Activated T-cell treated with anti-CD3 and anti-CD28 coated beads, Interleukin-2, amount 50 U/mL, for 24 hours (primary cell): ENCODE measurements at places on chromosomes 1 and 21.
A peak's percentile ranks its signal among the peaks of the same experiment; 100 is the strongest.

- H3K36me3 ChIP-seq = no peaks in the 10 kb centered on the region
- H3K27me3 ChIP-seq = peaks cover 6% of the 10 kb centered on the region
- no peak overlapping the region for H3K4me3 ChIP-seq
- no peak overlapping the region for H3K27ac ChIP-seq
- no peak for DNase-seq
- H3K4me1 ChIP-seq = peaks cover 37% of the 10 kb centered on the region
Observed at GRCh38 chr1:152049291-152050083, 12.7 kb upstream of the S100A11 start.

DNA sequence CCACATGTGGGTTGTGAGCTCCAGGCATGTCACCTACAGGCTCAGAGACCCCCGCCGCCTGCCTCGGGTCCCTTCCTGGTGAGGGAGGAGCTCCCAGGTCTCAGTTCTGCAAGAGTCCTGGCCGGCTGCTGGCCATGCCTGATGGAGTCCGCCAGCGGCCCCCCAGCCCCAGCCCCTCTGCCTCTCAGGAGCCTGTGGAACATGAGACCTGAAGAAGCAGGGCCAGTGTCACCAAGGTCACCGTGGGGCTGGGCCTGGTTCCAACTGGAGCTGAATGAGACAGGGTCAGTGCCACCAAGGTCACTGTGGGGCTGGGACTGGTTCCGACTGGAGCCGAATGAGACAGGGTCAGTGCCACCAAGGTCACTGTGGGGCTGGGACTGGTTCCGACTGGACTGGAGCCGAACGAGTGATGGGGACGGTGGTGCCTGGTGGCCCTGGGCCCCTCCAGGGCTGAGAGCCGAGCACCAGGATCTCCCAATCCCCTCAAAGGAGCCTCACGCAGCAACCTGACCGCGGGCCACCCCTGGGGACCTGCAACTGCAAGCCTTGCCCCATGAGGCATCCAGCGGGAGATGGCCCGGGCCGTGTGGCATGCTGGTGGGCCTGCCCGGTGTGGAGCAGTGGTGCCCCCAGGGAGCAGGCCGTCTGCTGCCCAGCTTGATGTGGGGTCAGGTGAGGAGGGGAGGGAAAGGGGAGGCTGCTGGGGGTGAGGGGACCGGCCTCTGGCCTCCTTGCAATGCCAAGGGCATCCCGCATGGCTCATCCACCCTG lies 14.5 kb upstream of the PTTG1IP start:
- no peak overlapping the region for H3K27ac ChIP-seq
- no peak for DNase-seq
- H3K27me3 ChIP-seq = no peaks in the 10 kb centered on the region
- H3K36me3 ChIP-seq = peaks cover 61% of the 10 kb centered on the region
- H3K4me3 ChIP-seq = no peak overlapping the region

- no peaks in the 10 kb centered on the region for H3K36me3 ChIP-seq
- no peak overlapping the region for H3K27ac ChIP-seq
- no peaks in the 10 kb centered on the region for H3K4me1 ChIP-seq
- no peak for DNase-seq
Observed at GRCh38 chr1:14930247-14930965, 223.1 kb upstream of the TMEM51 start.

GRCh38 chr1:68113966-68114365 lies 63.5 kb upstream of the DIRAS3 start:
- H3K4me1 ChIP-seq = peaks cover 3% of the 10 kb centered on the region
- no peak overlapping the region for H3K27ac ChIP-seq
- no peaks in the 10 kb centered on the region for H3K36me3 ChIP-seq
- H3K4me3 ChIP-seq = no peak overlapping the region
- DNase-seq = no peak
- peaks cover 8% of the 10 kb centered on the region for H3K27me3 ChIP-seq

DNA sequence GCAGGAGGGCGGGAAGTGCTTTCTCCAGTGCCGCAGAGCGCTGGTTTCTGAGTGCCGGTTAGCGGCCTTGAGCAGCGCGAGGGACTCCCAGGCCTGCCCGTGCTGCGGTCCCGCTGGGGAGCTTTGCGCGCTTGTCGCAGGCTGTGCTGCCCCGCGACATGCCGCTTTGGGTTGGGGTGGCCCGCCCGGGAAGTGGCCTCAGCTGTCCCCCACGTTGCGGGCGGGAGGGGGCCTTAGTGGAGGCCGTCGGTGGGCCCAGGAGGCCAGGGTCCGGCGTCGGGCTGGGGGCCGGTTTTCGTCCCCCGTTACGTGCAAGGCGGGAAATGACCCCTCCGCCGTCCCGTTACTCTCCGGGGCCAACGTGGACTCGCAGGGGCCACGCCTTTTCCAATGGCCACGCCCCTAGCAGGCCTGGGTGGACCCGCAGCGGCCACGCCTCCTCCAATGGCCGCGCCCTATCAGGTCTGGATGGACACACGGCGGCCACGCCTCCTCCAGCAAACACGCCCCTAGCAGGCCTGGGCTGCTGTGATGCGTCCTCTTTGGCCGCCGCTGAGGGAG lies 977 bp upstream of the C1orf174 start:
- peaks cover 35% of the 10 kb centered on the region for H3K36me3 ChIP-seq
- no peaks in the 10 kb centered on the region for H3K27me3 ChIP-seq
- H3K4me1 ChIP-seq = peaks cover 58% of the 10 kb centered on the region
- H3K27ac ChIP-seq = peak overlapping the region; percentile 99
- peak overlapping the region; percentile 92 for H3K4me3 ChIP-seq
- DNase-seq = peak; percentile 94

DNA sequence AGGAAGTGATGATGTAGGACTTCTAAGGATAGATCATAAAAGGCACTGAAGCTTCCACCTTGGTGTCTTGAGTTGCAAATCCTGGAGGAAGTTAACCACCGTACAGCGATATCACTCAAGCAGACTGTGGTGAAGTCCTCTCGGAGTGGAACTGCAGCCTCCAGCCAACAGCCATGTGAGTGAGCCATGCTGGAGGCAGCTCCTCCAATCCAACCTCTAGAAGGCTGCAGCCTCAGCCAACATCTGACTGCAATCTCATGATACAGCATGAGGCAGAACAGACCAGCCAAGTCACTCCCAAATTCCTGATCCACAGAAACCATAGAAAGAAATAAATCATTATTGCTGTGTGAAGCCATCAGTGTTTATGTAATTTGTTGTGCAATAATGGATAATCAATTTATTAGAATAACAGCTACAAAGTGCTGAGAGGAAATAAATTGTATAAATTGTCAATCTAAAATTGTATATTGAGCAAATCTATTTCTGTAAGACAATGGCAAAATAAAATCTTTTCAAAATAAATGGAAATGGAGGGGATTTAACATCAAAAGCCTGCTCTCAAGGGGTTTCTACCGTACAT lies 65.0 kb downstream of the PRSS38 start:
- H3K27ac ChIP-seq = no peak overlapping the region
- DNase-seq = no peak
- H3K4me3 ChIP-seq = no peak overlapping the region
- H3K4me1 ChIP-seq = peaks cover 10% of the 10 kb centered on the region

GRCh38 chr1:10555635-10556429 lies 81.1 kb downstream of the PEX14 start:
- no peaks in the 10 kb centered on the region for H3K27me3 ChIP-seq
- peaks cover 1% of the 10 kb centered on the region for H3K4me1 ChIP-seq
- no peak overlapping the region for H3K27ac ChIP-seq
- no peak overlapping the region for H3K4me3 ChIP-seq

DNA sequence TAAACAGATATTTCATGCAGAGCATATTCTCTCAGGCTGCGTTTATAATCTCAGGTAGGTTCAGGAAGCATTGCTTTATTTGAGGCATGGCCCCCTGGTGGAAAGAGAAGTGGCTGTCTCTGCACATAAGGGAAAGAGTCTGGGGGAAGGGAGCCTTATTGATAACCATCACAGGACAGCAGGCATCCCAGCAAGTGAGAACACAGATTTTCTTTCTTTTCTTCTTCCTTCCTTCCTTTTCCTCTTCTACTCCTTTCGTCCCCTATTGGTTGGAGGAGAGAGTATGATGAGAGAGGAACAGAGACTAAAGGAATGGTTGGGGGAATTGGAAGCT lies 21.9 kb downstream of the TSNAX start:
- peaks cover 47% of the 10 kb centered on the region for H3K36me3 ChIP-seq
- H3K27me3 ChIP-seq = no peaks in the 10 kb centered on the region
- H3K27ac ChIP-seq = no peak overlapping the region

GRCh38 chr1:206784471-206784903 lies 12.2 kb upstream of the IL10 start:
- H3K36me3 ChIP-seq = no peaks in the 10 kb centered on the region
- peak overlapping the region; percentile 44 for H3K4me3 ChIP-seq
- peak; percentile 90 for DNase-seq

- peak; percentile 85 for DNase-seq
- peaks cover 10% of the 10 kb centered on the region for H3K27me3 ChIP-seq
- peak overlapping the region; percentile 96 for H3K27ac ChIP-seq
- H3K36me3 ChIP-seq = peaks cover 12% of the 10 kb centered on the region
- peaks cover 51% of the 10 kb centered on the region for H3K4me1 ChIP-seq
Observed at GRCh38 chr21:45818904-45819285, 162.7 kb upstream of the COL6A1 start.

- DNase-seq = no peak
- H3K36me3 ChIP-seq = peaks cover 20% of the 10 kb centered on the region
- no peak overlapping the region for H3K27ac ChIP-seq
- no peaks in the 10 kb centered on the region for H3K27me3 ChIP-seq
Observed at GRCh38 chr21:35005560-35006224, 43.4 kb downstream of the RUNX1 start.

GRCh38 chr21:37413553-37414291 lies 47.1 kb downstream of the DYRK1A start:
- no peaks in the 10 kb centered on the region for H3K27me3 ChIP-seq
- H3K4me1 ChIP-seq = peaks cover 85% of the 10 kb centered on the region
- no peak overlapping the region for H3K4me3 ChIP-seq
- no peak for DNase-seq
- no peak overlapping the region for H3K27ac ChIP-seq

DNA sequence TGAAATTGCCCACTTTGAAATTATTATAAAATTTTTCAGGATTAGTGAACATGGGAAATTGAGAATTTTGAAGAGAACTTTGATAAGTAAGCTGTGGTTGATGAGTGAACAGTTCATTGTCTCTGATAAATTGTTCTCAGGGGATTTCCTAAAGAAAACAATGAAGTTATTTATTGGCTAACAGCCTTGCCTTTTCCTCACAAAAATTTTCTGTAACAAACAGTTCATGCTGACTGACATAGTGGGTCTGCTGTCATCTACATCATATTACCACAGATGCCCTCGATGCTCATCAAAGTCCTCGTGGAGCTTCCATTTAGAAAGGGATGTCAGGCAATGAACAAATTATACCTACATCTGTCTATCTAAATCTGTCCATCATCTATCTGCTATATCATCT lies 113.4 kb downstream of the PTBP2 start:
- H3K27me3 ChIP-seq = no peaks in the 10 kb centered on the region
- no peak overlapping the region for H3K4me3 ChIP-seq
- H3K36me3 ChIP-seq = no peaks in the 10 kb centered on the region
- no peak for DNase-seq

DNA sequence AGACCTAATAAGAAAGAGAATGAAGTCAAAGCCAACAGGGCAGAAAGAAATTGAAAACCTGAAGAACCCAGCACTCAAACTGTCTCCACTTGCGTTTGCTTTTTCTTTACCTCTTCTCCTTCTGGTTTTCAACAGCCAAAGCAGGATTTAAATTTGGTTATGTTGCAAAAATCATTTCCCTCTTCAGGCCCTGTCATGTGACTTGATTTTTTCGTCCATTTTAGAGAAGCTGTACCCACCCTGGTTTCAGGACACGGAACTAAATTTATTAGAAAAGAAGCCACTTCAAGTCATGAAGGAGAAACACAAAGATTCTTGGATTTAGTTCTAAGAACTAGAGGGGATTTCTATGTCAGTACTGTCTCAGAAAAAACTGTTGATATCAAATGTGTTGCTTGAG lies 1.0 kb upstream of the SYNJ1 start:
- H3K4me1 ChIP-seq = peaks cover 68% of the 10 kb centered on the region
- no peak for DNase-seq
- H3K4me3 ChIP-seq = peak overlapping the region; percentile 90
- peak overlapping the region; percentile 95 for H3K27ac ChIP-seq
- no peaks in the 10 kb centered on the region for H3K27me3 ChIP-seq

DNA sequence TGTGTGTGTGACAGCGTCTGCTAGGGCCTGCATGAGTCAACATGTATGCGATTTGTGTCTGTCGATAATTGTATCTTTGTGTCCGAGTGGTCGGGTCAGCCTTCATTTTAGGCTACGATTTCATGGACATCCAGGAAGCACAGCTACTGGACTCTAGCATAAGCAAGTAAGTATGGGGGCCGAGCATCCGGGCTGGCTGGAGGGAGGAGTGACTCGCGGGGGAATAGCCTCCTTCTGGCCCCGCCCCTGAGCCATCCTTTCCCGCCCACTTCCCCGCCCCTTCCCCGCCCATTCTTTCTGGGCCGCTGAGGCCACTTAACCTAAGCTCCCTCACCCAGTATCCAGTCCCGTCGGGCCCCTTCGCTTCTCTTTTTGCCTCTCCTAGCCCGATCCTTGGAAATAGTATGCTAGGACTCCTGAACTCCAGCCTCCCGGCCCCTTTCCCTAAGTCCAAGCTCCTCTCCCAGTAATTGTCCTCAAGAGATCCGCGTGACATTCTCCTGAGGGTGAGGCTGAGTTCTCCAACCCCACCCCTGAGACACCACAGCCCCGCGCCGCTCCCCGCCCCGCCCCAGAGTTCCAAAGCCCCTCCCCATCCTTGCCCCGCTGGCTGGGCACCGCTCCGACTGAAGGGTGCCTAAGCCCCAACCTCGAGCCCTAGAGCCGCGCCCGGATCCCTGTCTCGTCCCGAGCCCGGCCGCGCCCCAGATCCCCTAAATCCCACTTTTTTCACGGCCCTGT lies 1.2 kb downstream of the MAP3K6 start:
- no peaks in the 10 kb centered on the region for H3K27me3 ChIP-seq
- H3K4me3 ChIP-seq = peak overlapping the region; percentile 86
- peaks cover 26% of the 10 kb centered on the region for H3K4me1 ChIP-seq
- DNase-seq = peak; percentile 88
- H3K27ac ChIP-seq = peak overlapping the region; percentile 90

- H3K27me3 ChIP-seq = no peaks in the 10 kb centered on the region
- H3K36me3 ChIP-seq = peaks cover 93% of the 10 kb centered on the region
- H3K4me3 ChIP-seq = no peak overlapping the region
- no peak for DNase-seq
- peak overlapping the region; percentile 82 for H3K27ac ChIP-seq
- peaks cover 94% of the 10 kb centered on the region for H3K4me1 ChIP-seq
Observed at GRCh38 chr1:42950116-42950481, 8.6 kb downstream of the SLC2A1 start.

DNA sequence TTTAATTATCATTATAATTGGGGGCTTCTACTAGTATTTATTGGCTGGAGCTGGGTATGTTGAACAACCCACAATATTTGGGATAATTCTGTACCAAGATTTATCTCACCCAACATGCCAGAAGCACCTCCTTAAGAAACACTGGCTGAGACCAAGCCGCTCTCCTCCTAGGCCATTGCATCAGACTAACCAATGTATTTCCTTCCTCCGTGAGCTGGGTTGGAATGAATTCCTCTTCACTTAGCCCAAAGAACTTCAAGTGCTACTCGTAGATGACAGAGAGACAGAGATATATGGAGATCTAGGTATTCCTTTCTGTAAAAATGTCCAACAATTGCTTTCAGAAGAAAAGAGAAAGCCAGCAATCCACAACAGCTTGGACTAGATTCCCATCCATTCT lies 87.2 kb upstream of the ETS2 start:
- H3K4me1 ChIP-seq = no peaks in the 10 kb centered on the region
- no peaks in the 10 kb centered on the region for H3K36me3 ChIP-seq
- H3K27me3 ChIP-seq = peaks cover 6% of the 10 kb centered on the region
- DNase-seq = no peak
- no peak overlapping the region for H3K27ac ChIP-seq
